ENCODE measurements at places on chromosomes 6 and 20. TPM values are rescaled to one million over a fixed set of nuclear protein-coding genes. Genes with fewer than 3 reads are reported as not detected.

Gene OTOR
- not detected for total RNA-seq

Gene RBBP9
- 15.1 TPM for total RNA-seq

Gene TFAP2C
- 5.8 TPM for total RNA-seq

Gene FAM83C
- total RNA-seq: not detected

Gene MICB
- total RNA-seq: 16.2 TPM

Gene SGK2
- 0.23 TPM for total RNA-seq

Gene HRH3
- total RNA-seq: 4.5 TPM

Gene PM20D2
- total RNA-seq: 7.6 TPM

Gene THBD
- total RNA-seq: 0.43 TPM

Gene OR2J3
- total RNA-seq: not detected

Gene HSPA1L
- 1.9 TPM for total RNA-seq

Gene BACH2
- total RNA-seq: 5.9 TPM

Gene PACRG
- total RNA-seq: not detected

Gene TSPO2
- not detected for total RNA-seq

Gene MYT1
- total RNA-seq: 2.0 TPM

Gene YIPF3
- total RNA-seq: 78.2 TPM

Gene SEL1L2
- total RNA-seq: not detected

DNA sequence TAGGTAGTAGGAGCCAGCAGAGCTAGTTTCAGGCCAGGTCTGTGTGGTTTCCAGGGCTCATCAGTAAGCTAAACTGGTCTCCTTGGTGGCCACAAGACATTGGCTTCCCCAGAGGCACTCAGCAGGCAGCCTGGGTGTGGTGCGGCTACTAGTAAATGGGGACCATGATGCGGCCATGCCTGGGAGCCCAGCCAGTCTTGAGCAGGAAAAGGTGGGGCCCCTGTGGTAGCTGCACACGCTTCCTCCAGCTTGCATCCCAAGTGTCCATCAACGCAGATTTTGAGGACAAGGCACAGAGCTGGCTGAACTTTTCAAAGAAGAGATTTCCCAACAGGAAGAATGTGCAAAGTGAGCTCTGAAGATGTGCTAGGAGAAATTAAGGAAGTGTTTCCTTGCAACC is 107.4 kb upstream of the NAA20 start:
- no peak for DNase-seq

- DNase-seq: no peak
Measured at GRCh38 chr20:2144850-2145249, 43.2 kb downstream of the STK35 start.

DNA sequence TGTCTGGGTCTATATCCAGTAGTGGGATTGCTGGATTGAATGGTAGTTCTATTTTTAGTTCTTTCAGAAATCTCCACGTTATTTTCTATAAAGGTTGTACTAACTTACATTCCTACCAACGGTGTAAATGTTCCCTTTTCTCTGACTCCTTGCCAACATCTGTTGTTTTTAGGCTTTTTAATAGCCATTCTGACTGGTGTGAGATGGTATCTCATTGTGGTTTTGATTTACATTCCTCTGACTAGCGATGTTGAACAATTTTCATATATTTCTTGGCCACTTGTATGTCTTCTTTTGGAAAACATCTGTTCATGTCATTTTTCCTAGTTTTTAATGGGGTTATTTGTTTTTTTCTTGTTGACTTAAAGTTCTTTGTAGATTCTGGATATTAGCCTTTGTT is 99.3 kb downstream of the BMP2 start:
- DNase-seq: no peak

DNA sequence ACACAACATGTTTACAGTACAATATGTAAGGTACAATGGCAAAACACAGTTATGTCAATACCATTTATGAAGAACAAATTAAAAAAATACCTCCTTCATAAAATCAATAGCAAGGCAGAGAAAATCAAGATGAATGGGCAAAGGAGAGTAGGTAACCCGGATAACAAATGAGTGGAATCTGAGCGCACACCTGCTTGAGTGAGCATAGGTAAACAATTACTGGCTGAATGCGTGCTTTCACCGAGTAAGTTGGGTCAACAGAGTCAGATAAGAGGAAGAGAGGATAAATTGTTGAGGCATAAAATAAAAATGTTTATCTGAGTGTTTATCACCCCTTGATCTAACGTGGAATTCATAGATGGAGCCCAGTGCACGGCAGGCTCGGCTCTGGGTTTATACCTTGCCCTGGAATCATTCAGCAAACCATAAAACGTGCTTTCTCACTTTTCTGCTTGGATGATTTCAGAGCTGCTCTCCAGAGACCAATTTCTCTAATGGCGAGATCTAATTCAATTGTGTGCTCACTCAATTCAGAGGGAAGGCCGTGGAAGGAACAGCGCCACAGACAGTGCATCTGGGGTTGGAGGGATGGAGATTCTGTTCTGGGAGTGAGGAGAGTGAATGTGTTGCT is 224.8 kb upstream of the MAP3K7 start:
- DNase-seq: no peak

- no peak for DNase-seq
Measured at GRCh38 chr6:157755032-157755745, 67.9 kb upstream of the SNX9 start.

DNA sequence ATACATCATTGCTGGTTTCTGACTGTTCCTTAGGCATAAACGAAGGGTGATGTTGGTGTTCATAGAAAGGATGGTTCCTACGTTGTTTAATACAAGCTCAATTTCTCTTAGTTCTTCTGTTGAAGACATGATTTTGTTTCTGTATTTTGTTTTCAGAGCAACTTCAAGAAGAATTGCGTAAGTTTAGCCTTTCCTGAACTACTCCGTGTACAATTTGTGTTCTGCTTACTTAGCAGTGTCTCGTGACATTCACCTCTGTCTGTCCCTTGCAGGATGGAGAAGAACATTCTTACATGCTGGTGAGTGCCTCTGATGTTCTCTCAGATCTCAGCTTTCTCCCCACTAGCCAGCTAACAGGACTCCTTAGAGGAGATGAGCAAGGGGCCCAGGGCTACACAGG is 7.6 kb downstream of the BTN2A2 start:
- DNase-seq: no peak

- DNase-seq: no peak
Measured at GRCh38 chr20:48457193-48458002, 370.4 kb downstream of the PREX1 start.

DNA sequence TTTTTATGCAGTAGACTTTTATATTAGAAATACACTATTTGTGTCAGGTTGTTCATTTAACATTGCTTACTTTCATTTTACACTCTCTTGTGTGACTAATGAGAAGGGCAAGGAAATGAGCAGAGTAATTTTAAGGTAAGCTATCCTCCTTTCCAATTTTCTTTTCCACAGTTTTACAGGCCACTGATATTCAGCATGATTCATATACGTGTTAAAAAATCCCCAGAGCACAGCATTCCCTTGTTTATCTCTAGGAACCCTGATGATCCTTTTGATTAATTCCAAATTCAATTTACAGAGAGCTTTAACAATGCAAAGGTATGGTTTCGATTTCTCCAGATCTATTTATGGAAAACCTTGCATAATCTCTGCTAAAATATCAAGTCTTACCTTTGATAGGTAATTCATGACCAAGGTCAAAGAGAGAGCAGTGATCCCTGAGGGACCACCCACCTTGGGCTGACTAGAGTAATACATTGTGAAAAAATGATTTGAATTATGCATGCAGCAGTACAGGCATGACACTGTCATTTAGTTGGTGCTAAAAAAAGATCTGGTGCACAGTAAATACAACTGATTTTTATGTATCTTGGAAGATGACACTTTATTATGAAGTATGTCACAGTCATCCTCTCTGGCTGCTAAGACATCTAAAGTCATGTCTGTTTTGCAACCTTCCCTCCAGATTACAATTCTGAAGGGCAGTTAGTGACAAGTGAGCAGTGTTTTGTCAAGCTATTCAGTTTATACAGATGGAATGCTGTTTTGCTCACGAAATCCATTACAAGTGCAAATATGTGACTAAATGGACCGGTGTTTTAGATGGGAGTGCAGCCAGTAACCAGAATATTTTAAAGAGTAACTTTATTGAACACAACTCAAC is 736.6 kb downstream of the EPHA7 start:
- DNase-seq: no peak

GRCh38 chr6:113620386-113620785 is 236.8 kb upstream of the MARCKS start:
- no peak for DNase-seq

GRCh38 chr6:92176666-92177065 is 1242.7 kb downstream of the EPHA7 start:
- no peak for DNase-seq

GRCh38 chr6:43454290-43454695 is 1.1 kb downstream of the DLK2 start:
- peak; percentile 54 for DNase-seq

DNA sequence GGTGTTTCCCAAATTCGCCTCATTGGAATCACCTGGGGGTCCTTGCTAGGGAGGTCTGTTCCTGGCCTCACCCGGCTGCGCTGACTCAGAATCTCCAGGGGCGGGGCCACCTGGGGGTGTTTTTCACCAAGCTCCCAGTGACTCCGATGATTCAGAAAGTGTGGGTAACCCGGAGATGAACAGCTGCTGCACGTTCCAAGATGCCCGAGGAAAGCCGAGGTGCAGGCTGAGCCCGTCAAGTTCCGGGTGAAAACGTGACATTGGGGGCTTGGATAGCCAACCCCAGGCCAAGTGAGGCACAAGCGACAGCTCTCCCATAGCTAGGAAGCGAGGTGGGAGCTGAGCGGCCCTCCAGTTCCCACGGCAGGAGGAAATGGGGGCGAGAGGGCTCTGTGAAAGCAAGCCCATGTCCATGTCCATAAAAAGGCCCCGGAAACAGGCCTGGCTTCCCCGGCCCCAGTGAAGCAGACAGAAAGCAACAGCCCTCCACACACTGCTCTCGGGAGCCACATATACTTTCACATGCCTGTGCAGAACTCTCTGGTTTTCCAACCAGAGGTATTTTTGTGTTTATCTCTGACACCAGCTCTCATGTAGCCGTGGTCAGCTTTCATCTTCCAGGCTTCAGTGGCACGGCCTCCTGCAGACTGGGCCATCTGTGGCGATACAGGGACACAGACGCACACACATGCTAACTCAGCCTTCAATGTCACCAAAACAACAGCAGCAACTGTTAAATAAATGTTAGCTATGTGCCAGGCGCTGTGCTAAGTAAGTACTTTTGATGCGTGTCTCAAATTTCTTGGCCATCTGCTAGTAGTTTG is 90.7 kb upstream of the CCDC28A start:
- no peak for DNase-seq

- DNase-seq: no peak
Measured at GRCh38 chr6:52620906-52621190, 44.0 kb upstream of the TRAM2 start.

DNA sequence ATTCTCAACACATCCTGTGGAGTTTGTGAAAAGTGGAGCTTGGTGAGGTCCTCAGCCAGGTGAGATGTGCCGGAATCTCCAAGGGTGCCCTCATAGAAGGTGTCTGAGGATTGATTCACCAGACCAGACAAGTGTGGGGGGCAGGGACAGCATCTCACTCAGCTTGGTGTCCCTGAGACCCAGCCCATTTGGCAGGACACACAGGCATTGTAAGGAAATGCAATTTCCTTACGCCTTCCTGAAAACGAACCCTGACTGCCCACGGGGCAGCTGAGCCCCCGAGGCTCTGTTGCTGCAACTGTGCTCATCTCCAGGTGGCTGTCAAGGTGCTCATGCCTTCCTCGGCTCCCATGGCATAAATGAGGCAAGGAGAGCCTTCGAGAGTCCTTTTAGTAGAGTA is 33.4 kb downstream of the FOXC1 start:
- DNase-seq: no peak

GRCh38 chr6:157091856-157092460 is 231.4 kb downstream of the TMEM242 start:
- no peak for DNase-seq

- DNase-seq: no peak
Measured at GRCh38 chr6:8030920-8031319, 33.3 kb downstream of the BLOC1S5 start.

- no peak for DNase-seq
Measured at GRCh38 chr20:53816872-53817398, 223.3 kb upstream of the ZNF217 start.

DNA sequence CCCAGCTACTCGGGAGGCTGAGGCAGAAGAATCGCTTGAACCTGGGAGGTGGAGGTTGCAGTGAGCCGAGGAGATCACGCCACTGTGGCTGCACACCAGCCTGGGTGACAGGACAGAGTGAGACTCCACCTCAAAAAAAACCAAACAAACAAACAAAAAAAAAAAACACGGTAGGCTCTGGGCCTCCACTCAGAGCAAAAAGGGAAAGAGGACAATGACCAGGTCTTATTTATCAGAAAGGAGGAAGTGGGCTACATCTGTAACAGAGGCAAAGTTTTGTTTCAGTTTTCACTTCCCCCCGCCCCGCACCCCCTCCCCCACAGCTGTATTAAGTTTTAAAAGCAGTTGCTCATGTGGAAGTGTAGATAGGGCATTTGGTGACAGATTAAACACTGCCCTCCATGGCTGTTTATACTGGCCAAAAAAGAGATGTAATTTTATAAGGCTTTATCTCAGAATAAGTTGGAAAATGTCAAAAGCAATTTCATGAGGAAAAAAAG is 114.6 kb downstream of the RCAN2 start:
- no peak for DNase-seq

DNA sequence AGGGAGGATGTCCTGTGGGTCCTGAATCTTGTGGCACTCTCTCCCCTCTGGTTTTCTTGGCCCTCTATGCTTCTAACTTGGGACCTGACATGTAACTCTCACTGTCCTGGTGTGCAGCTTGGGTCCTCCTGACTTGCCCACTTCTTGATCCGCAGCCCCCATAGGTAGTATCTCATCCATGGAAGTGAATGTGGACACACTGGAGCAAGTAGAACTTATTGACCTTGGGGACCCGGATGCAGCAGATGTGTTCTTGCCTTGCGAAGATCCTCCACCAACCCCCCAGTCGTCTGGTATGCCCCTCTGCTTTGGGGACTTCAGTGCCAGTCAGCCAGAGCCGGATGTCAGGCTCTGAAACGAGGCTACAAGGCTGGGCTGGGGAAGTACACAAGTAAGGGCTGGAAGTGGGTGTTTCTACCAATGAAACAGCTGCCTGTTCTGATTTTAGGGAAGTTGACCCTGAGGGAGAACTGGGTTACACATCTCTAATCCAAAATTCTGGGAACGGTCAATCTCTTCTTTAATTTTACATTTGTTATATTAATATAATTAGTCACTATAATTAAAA is 641 bp downstream of the DBNDD2 start:
- DNase-seq: no peak

GRCh38 chr6:32050562-32050961 is 12.3 kb downstream of the CYP21A2 start:
- DNase-seq: no peak

DNA sequence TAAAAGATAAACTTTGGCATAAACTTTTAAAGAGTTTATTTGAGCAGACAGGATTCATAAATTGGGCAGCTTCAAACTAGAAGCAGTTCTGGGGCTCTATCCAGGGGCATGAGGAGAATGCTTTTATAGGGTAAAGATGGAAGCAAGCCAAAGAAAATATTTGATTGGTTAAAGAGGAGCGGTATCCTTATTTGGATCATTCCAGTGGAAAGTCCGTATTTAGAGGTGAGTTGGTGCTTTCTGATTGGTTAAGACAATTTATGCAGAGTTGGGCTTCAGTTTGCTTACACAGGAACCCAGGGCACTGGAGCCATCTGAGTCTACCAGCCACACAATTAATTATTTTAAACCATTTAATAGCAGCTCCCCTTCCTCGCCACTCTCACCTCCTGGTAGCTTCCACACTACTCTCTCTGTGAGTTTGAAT is 37.9 kb upstream of the RNF217 start:
- no peak for DNase-seq

GRCh38 chr6:149545258-149545753 is 537 bp downstream of the PPIL4 start:
- no peak for DNase-seq
